Endothelial cell of coronary artery (primary cell): ENCODE measurements at places on chromosomes 2 and 18. TPM values are rescaled to one million over a fixed set of nuclear protein-coding genes. Genes with fewer than 3 reads are reported as not detected.

GALNT1 gene
- total RNA-seq: 160 and 198 TPM in 2 replicates

MOB1A gene
- 75.1 and 77.2 TPM in 2 replicates for total RNA-seq

TNFRSF11A gene
- total RNA-seq: 1.9 and 3.1 TPM in 2 replicates

DCC gene
- under 0.01 TPM in 1 of 2 replicates, not detected in the other for total RNA-seq

MGAT5 gene
- 40.0 and 81.7 TPM in 2 replicates for total RNA-seq

FAP gene
- 1.5 and 7.9 TPM in 2 replicates for total RNA-seq

LBX2 gene
- 1.4 and 2.1 TPM in 2 replicates for total RNA-seq

CTAGE1 gene
- total RNA-seq: 0.09 TPM in 1 of 2 replicates, not detected in the other

LYG2 gene
- not detected in 2 replicates for total RNA-seq

OTOF gene
- 0.09 TPM in 2 replicates for total RNA-seq

CRYGC gene
- total RNA-seq: not detected in 2 replicates

MOGAT1 gene
- not detected in 2 replicates for total RNA-seq

COX5B gene
- 363 and 382 TPM in 2 replicates for total RNA-seq

DSC1 gene
- total RNA-seq: not detected in 2 replicates

PSMA8 gene
- not detected in 2 replicates for total RNA-seq

GTF2A1L gene
- 0.66 TPM in 1 of 2 replicates, not detected in the other for total RNA-seq

COL5A2 gene
- 119 and 325 TPM in 2 replicates for total RNA-seq

LIMS1 gene
- total RNA-seq: 136 and 201 TPM in 2 replicates

CNDP1 gene
- not detected in 2 replicates for total RNA-seq

SCN9A gene
- total RNA-seq: 0.47 and 1.2 TPM in 2 replicates

UNC80 gene
- under 0.01 TPM in 1 of 2 replicates, not detected in the other for total RNA-seq

EGR4 gene
- not detected in 2 replicates for total RNA-seq

COL4A4 gene
- 0.09 and 1.3 TPM in 2 replicates for total RNA-seq

VWC2L gene
- not detected in 2 replicates for total RNA-seq

ABCB11 gene
- total RNA-seq: 0.18 and 0.56 TPM in 2 replicates

EIPR1 gene
- 34.6 and 41.8 TPM in 2 replicates for total RNA-seq

TRABD2A gene
- total RNA-seq: 0.56 and 0.81 TPM in 2 replicates

AOX1 gene
- total RNA-seq: 3.9 and 14.3 TPM in 2 replicates

LHCGR gene
- not detected in 2 replicates for total RNA-seq

KCNG2 gene
- total RNA-seq: not detected in 2 replicates

EVA1A gene
- total RNA-seq: 88.6 and 116 TPM in 2 replicates

VWA3B gene
- 0.19 TPM in 1 of 2 replicates, not detected in the other for total RNA-seq

AQP12B gene
- total RNA-seq: not detected in 2 replicates

MC2R gene
- total RNA-seq: not detected in 2 replicates

GPAT2 gene
- 3.8 and 11.9 TPM in 2 replicates for total RNA-seq

SNRPD1 gene
- total RNA-seq: 34.0 and 35.1 TPM in 2 replicates

GPR45 gene
- total RNA-seq: not detected in 2 replicates

CFC1 gene
- total RNA-seq: not detected in 2 replicates

TGFA gene
- total RNA-seq: 0.09 and 0.38 TPM in 2 replicates

KIAA2012 gene
- not detected in 2 replicates for total RNA-seq

COL6A3 gene
- total RNA-seq: 0.72 and 497 TPM in 2 replicates

CAVIN2 gene
- total RNA-seq: 93.7 and 128 TPM in 2 replicates

KCNJ3 gene
- total RNA-seq: not detected in 2 replicates

RIT2 gene
- total RNA-seq: not detected in 2 replicates

PTH2R gene
- total RNA-seq: not detected in 2 replicates

TSN gene
- 48.8 and 58.2 TPM in 2 replicates for total RNA-seq

ANKRD62 gene
- not detected in 2 replicates for total RNA-seq

DUSP19 gene
- total RNA-seq: 1.6 and 3.3 TPM in 2 replicates

MPP4 gene
- total RNA-seq: 7.4 and 8.9 TPM in 2 replicates

KLHL41 gene
- total RNA-seq: 0.09 and 0.19 TPM in 2 replicates

DARS1 gene
- 59.0 and 107 TPM in 2 replicates for total RNA-seq

HNRNPA3 gene
- 42.5 and 49.9 TPM in 2 replicates for total RNA-seq

ZBTB7C gene
- not detected in 2 replicates for total RNA-seq

CHRNG gene
- total RNA-seq: not detected in 2 replicates
